ENCODE measurements at places on chromosomes 12 and 14. TPM values are rescaled to one million over a fixed set of nuclear protein-coding genes. Genes with fewer than 3 reads are reported as not detected.
A peak's percentile ranks its signal among the peaks of the same experiment; 100 is the strongest.

DNA sequence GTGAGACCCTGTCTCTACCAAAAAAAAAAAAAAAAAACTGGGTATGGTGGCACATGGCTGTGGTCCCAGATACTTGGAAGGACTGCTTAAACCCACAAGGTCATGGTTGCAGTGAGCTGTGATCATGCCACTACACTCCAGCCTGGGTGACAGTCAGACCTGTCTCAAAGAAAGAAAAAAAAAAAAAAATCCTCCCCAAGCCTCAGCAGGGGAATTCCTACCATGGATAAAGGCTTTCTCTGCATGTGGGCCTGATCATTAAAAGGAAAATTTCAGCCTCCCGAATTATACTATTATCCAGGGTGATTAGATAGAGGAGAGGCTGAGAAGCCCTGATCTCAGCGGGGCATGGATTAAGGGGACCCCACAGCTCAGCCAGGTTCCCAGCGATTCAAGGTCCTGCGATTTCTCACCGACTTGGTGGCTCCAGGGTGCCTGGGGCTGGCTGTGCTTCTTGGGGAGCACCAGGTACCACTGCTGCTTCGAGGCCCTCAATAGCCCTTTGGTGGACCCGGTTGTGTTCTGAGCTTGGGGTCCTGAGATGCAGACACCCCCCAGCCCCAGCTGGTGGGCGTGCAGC is 5.6 kb downstream of the SH2B3 start:
- H3K36me3 ChIP-seq, result no peaks in the 10 kb centered on the region
- no peak for DNase-seq
- peak overlapping the region; percentile 57 for H3K27ac ChIP-seq
- H3K27me3 ChIP-seq, result no peaks in the 10 kb centered on the region
- no peak overlapping the region for H3K4me3 ChIP-seq
- peaks cover 73% of the 10 kb centered on the region for H3K4me1 ChIP-seq

Gene TXNRD1
- total RNA-seq, result 33.1 TPM

Gene CLEC1B
- not detected for total RNA-seq

DNA sequence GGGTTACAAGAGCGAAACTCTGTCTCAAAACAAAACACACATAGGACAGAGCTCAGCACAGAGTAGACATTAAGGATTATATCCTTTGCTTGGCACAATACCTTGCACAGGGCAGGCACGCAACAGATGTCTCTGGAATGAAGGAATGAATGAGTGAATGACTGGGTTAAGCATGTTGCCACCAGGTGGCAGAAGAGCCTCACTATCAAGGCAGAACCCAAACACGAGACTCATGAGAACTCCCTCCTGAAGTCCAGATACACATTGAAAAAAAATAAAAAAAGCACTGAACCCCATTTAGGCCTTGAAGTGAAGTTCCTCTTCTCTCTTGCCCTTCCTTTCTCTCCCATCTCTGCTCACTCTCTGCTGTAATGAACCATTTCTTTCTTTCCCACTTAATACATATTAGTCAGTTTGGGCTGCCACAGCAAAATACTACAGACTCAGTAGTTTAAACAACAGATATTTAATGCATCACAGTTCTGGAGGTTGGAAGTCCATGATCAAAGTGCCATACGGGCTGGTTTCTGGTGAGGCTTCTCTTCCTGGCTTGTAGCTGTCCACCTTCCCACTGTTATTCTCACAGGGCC is 26.6 kb upstream of the LTA4H start:
- no peak overlapping the region for H3K4me3 ChIP-seq
- peaks cover 5% of the 10 kb centered on the region for H3K4me1 ChIP-seq
- no peaks in the 10 kb centered on the region for H3K36me3 ChIP-seq
- H3K27me3 ChIP-seq, result no peaks in the 10 kb centered on the region

GRCh38 chr14:35959835-35960234 is 133.7 kb downstream of the BRMS1L start:
- no peak for DNase-seq
- H3K27me3 ChIP-seq, result no peaks in the 10 kb centered on the region
- no peaks in the 10 kb centered on the region for H3K36me3 ChIP-seq
- H3K4me3 ChIP-seq, result no peak overlapping the region
- H3K4me1 ChIP-seq, result no peaks in the 10 kb centered on the region

DNA sequence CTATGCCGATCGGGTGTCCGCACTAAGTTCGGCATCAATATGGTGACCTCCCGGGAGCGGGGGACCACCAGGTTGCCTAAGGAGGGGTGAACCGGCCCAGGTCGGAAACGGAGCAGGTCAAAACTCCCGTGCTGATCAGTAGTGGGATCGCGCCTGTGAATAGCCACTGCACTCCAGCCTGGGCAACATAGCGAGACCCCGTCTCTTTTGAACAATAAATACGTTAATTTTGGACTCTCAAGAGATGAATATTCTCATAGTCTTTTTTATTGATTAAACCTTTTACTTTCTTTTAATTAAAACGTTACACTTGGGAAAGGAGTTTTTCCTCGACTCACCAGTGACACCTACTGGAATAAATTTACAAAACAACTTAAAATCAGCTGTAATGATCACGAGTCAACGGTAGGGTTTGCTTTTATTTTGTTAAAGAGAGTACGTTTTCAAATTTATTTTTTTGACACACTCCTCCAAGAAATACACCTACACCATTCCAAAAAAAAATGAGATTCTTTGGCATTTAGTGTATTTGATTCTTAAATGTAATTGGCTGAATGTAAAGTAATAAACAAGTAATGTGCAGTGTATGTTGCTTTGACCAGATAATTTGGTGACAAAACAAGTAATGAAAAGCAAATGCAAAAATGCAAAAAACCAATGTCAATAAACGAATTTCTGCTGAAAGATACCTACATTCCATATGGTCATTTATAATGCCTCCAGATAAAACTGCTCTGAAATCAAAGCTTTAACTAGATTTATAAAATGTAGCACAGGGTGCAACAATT is 687 bp upstream of the RPS29 start:
- peaks cover 15% of the 10 kb centered on the region for H3K36me3 ChIP-seq
- peak overlapping the region; percentile 80 for H3K4me3 ChIP-seq
- peak overlapping the region; percentile 95 for H3K27ac ChIP-seq
- no peak for DNase-seq

Gene TEX52
- total RNA-seq, result not detected

DNA sequence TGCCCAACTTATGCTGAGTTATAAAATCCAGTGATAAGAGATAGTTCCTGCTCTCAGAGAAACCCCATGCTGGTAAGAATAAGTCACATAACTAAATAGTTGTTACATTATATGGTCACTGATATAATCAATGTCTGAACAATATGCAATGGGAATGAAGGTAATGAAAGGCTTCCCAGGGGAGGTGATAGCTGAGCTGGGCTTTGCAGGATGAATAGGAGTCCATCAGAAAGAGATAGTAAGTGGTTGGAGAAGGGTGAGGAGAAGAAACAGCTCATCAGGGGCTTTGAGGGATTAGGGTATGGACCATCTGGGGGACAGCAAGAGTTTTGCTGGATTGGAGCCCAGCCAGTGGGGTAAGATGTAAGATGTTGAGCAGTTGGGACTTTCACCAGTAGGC is 266.7 kb upstream of the CRY1 start:
- no peak for DNase-seq
- H3K4me3 ChIP-seq, result no peak overlapping the region
- H3K27me3 ChIP-seq, result no peaks in the 10 kb centered on the region
- H3K27ac ChIP-seq, result no peak overlapping the region
- no peaks in the 10 kb centered on the region for H3K36me3 ChIP-seq
- no peaks in the 10 kb centered on the region for H3K4me1 ChIP-seq

- peaks cover 4% of the 10 kb centered on the region for H3K27me3 ChIP-seq
- no peak for DNase-seq
- no peak overlapping the region for H3K4me3 ChIP-seq
- no peak overlapping the region for H3K27ac ChIP-seq
- H3K4me1 ChIP-seq, result no peaks in the 10 kb centered on the region
- no peaks in the 10 kb centered on the region for H3K36me3 ChIP-seq
Observed at GRCh38 chr14:76640923-76641395, 120.3 kb upstream of the VASH1 start.

Gene PTPRO
- 0.81 TPM for total RNA-seq

- H3K27ac ChIP-seq, result no peak overlapping the region
- H3K27me3 ChIP-seq, result peaks cover 7% of the 10 kb centered on the region
- no peak for DNase-seq
Observed at GRCh38 chr12:107327651-107328182, 234.4 kb upstream of the CRY1 start.

GRCh38 chr14:44846232-44846824 is 115.4 kb downstream of the KLHL28 start:
- no peak overlapping the region for H3K4me3 ChIP-seq
- no peak overlapping the region for H3K27ac ChIP-seq
- no peaks in the 10 kb centered on the region for H3K4me1 ChIP-seq
- no peaks in the 10 kb centered on the region for H3K36me3 ChIP-seq
- DNase-seq, result no peak
- no peaks in the 10 kb centered on the region for H3K27me3 ChIP-seq

Gene CPNE6
- total RNA-seq, result not detected

Gene ALDH1L2
- 7.6 TPM for total RNA-seq

GRCh38 chr14:105901226-105901625 is 374.8 kb downstream of the TMEM121 start:
- no peaks in the 10 kb centered on the region for H3K27me3 ChIP-seq
- no peak for DNase-seq
- no peaks in the 10 kb centered on the region for H3K36me3 ChIP-seq
- no peak overlapping the region for H3K27ac ChIP-seq

Gene MYO1H
- total RNA-seq, result 0.38 TPM

DNA sequence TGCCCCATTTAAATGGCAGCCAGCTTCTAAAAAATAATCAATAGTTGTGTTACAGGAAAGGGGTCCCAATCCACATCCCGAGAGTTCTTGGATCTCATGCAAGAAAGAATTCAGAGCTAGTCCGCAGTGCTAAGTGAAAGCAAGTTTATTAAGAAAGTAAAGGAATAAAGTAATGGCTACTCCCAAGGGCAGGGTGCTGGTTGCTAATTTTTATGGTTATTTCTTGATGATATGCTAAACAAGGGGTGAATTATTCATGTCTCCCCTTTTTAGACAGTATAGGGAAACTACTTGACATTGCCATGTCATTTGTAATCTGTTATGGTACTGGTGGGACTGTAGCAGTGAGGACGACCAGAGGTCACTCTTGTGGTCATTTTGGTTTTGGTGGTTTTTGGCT is 591.3 kb downstream of the LRFN5 start:
- H3K27me3 ChIP-seq, result no peaks in the 10 kb centered on the region
- DNase-seq, result no peak
- H3K4me3 ChIP-seq, result no peak overlapping the region
- no peaks in the 10 kb centered on the region for H3K36me3 ChIP-seq

GRCh38 chr14:22184830-22185168 is 404.2 kb downstream of the DAD1 start:
- no peak overlapping the region for H3K4me3 ChIP-seq
- no peaks in the 10 kb centered on the region for H3K4me1 ChIP-seq
- DNase-seq, result no peak
- no peak overlapping the region for H3K27ac ChIP-seq
- H3K27me3 ChIP-seq, result no peaks in the 10 kb centered on the region

DNA sequence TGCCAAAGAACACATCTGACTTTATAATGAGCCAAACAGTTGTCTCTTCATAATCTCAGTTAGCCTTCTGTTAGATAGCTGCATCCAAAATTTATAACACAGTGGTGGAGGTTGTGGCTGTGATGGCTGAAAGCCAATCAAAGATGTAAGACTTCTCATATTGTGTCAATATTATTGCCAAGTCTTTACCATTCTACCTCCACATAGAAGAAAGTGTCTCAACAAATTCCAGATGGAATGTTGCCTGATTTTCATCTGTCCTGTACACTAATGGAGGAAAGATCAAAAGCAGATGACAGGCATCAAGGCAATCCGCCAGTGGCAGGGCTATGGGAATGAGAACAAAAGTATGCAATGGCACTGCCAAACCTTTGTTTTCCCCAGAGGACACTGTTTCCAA is 813.1 kb upstream of the NOVA1 start:
- H3K4me3 ChIP-seq, result no peak overlapping the region
- H3K4me1 ChIP-seq, result no peaks in the 10 kb centered on the region
- H3K27me3 ChIP-seq, result no peaks in the 10 kb centered on the region
- no peak for DNase-seq
- no peaks in the 10 kb centered on the region for H3K36me3 ChIP-seq

Gene CRADD
- total RNA-seq, result 61.7 TPM

Gene FITM1
- total RNA-seq, result 3.4 TPM

- no peak for DNase-seq
- H3K4me3 ChIP-seq, result no peak overlapping the region
- no peaks in the 10 kb centered on the region for H3K27me3 ChIP-seq
- H3K27ac ChIP-seq, result no peak overlapping the region
- H3K4me1 ChIP-seq, result peaks cover 10% of the 10 kb centered on the region
- H3K36me3 ChIP-seq, result no peaks in the 10 kb centered on the region
Observed at GRCh38 chr14:34931206-34931605, 51.6 kb upstream of the SRP54 start.

DNA sequence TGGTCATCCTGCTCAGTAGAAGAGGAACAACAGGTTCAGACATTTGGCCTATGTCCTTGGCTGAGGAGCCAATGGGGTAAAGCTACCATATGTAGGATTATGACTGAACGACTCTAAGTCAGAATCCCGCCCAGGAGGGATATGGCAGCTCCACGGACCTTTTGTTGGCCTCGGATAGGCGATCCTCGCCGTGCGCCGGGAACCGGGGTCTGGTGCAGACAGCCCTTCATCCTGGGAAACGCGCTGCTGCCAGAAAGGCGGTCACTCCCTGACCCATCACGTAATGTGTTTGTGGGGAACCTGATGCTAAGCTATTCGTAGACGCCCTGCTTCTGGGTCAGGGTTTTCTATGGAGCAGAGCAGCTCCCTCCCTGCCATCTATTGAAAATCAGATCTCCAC is 178.9 kb upstream of the ALG10B start:
- H3K4me3 ChIP-seq, result peak overlapping the region; percentile 49
- H3K4me1 ChIP-seq, result peaks cover 15% of the 10 kb centered on the region
- H3K27ac ChIP-seq, result no peak overlapping the region
- DNase-seq, result no peak
- no peaks in the 10 kb centered on the region for H3K36me3 ChIP-seq

DNA sequence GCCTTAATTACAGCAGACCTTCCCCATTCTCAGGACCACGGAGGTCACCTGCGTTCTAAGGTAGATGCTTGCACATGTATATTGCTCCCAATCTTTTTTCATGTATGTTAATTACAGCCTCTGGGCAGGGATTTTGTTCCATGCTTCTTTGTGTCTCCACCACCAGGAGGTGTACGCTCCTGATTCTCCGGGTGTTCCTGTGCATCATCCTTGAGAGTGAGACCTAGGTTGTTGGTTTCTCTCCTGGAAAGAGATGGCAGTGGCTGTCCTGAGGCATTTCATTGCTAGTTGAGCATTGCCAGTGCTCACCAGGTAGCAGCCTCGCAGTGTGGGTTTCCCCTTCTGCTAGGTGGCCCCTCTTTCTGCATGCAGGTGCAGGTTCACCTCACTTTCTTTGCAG is 52.8 kb downstream of the KCNK13 start:
- peaks cover 6% of the 10 kb centered on the region for H3K27me3 ChIP-seq
- no peaks in the 10 kb centered on the region for H3K4me1 ChIP-seq
- no peak for DNase-seq
- no peak overlapping the region for H3K27ac ChIP-seq
- no peak overlapping the region for H3K4me3 ChIP-seq

Data from suprapubic skin (tissue), 4 donors.